ENCODE measurements at places on chromosomes 6 and 20.

GRCh38 chr6:158377860-158378259 lies 65.6 kb downstream of the TULP4 start:
- DNase-seq, result no peak

- DNase-seq, result no peak
Observed at GRCh38 chr20:24379484-24379927, 89.9 kb upstream of the SYNDIG1 start.

DNA sequence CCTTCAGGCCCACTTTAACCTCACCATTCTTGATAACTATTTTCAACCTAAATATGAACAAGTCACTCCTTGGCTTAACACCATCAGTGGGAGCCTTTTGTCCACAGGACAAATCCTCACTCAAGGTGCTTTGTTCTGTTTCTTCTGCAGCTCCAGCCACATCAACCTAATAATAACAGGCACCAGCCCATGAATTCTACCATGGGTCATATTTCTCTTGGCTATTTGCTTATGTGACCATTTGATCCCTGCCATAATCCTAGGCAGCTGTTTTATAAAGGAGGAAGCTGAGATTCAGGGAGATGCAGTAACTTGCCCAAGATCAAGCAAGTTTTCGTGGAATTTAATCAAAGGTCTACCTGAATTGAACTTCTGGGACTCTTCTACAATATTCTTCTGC lies 561.3 kb downstream of the DHX35 start:
- DNase-seq, result no peak

DNA sequence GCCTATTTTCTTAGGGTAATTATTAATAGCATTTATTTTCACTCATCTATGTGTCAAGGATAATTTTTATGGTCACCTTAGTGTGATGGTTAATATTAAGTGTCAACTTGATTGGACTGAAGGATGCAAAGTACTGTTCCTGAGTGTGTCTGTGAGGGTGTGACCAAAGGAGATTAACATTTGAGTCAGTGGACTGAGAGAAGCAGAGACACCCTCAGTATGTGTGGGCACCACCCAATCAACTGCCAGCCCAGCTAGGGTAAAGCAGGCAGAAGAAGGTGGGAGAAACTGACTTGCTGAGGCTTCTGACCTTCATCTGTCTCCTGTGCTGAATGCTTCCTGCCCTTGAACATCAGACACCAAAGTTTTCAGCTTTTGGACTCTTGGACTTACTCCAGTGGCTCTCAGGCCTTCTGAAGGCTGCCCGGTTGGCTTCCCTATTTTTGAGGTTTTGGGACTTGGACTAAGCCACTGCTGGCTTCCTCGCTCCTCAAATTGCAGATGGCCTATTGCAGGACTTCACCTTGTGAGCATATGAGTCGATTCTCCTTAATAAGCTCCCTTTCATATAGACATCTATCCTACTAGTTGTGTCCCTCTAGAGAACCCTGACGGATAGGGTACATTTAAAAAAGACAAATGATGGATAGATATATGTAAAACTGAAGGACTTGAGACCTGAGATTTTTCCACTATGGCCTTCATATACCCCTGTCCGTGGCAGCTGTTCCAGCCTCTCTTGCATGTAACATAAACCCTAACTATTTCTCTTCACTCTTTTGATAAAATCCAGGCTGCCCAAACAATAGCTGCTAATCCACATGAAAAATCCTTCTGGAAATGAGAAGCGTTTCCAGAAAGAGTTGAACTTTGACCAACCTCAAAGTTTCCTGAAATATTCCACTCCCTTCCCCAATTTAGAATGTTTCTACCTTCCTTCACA lies 62.1 kb upstream of the RGS17 start:
- no peak for DNase-seq

- DNase-seq, result no peak
Observed at GRCh38 chr6:11815231-11815630, 36.6 kb upstream of the ADTRP start.

GRCh38 chr20:11902285-11902697 lies 15.4 kb upstream of the BTBD3 start:
- no peak for DNase-seq

GRCh38 chr6:73353636-73354593 lies at the start of gene DPPA5:
DPPA5 (minus strand) TSS chr6:73354276; CDS start chr6:73354225, 51 bp downstream.
- DNase-seq, result no peak

GRCh38 chr20:48624315-48625020 lies 203.3 kb downstream of the PREX1 start:
- no peak for DNase-seq

DNA sequence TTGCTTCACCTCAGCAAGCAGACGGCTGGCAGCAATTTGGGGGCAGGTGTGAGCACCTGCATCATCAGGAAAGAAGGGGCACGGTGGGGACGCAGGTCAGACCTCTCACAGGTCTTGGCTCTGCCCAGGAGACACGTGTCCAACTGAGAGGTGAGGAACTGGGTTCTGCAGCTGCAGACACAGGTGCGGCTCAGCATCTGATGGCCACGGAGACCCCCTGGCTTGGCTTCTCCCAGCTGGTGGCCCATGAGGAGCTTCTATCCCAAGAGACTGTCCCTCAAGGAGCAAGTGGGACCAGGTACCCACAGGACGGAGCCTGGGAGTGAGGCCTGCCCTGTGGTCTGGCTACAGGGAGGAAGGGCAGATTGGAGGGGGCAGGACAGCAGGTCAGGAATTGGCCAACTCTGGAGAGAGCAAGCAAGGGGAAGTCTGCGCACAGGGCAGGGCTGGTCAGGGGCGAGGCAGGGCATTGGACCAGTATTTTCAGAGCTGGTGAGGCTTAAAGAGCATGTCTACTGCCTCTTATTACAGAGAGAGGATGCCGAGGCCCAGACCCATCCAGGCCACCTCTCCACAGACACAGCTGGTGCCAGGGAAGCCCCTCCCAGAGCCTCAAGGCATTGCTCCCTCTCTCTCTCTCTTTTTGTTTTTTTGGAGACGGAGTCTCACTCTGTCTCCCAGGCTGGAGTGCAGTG lies 4.2 kb downstream of the STMN3 start:
- DNase-seq, result no peak

DNA sequence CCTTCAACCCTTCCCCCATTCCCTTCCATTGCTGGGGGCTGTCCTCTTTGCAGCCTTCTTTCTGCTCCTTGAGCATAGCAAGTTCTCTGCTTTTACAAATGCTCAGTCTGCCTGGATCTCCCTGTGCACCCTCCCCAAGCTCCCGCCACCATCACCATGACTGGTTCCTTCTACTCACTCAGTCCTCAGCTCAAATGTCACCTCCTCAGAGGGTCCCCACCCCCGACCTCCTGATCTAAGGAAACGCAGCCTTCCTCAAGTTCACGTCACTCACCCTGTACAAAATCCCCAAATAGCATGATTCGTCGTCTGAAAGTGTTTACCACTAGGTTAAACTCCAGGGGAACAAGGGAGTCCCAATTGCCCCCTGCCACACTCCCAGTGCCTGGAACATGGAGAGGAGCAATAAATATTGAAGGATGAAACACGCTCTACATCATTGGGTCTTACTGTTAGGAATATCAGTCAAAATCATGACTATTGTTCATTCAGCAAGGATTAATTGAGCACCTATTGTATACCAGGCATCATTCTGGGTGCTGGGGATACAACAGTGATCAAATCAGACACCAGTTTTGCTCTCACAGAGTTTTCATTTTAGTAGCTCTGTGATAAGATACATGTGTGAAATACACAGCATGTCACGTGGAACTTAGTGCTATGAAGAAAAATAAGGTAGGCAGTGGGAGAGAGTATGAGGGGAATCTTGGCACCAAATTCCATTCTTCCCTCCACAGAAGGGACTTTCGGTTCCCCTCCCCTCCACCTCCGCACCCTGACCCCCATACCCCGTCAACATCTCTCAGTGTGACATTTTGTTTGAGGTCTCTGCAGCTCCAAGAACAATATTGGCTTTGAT lies 15.6 kb downstream of the TP53RK start:
- DNase-seq, result no peak

DNA sequence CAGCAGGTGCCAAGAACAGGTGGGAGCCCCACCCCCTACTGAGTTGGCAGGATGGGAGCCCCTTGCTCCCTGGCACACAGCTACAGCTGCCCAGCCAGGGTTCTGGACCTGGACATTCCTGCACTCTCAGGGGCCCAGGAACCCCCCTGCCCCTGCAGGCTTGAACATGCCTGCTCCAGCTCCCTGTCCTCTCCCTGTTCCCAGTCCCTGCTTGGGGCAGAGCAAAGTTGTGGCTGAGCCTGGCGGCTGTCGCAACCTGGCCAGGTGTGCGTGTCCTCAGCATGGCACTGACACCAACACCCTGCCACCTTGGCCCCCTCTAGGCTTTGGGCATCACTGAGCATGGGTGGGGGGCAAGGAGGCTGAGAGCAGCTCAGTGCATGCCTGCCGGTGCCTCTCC lies 491.2 kb upstream of the NOX3 start:
- DNase-seq, result no peak

GRCh38 chr6:30113003-30113759 lies at the start of gene TRIM31:
TRIM31 (minus strand) TSS chr6:30113090; CDS start chr6:30112805, 285 bp downstream.
- peak; percentile 73 for DNase-seq

DNA sequence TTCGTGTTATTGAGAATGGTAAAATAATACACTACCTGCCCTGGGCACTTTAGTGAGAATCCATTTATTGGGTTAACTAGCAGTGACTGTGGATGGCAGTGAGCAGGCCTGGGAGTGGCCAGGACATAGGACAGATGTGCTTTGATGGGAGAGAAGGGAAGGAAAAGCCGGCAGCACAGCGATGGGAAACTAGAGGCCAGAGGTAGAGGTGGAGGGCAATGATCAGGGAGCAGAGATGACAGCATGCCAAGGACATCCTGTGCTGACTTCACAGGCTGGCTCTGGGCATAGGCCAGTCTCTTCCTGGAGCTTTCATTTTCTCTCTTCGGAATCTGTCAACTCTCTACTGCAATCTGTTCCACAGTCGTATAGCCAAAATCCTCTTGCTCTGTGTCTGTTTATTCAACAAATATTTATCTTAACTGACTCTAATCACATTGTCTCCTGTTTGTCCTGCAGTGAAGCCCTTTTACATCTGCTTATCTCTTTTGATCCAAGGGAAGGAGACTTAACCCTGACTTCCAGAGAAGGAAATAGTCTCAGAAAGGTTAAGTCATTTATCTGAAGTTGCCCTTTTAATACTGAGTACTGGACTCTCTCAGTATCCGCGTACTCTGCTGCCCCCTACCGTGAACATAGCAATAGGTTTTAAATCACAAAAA lies 18.4 kb upstream of the MMP24 start:
- peak; percentile 81 for DNase-seq

DNA sequence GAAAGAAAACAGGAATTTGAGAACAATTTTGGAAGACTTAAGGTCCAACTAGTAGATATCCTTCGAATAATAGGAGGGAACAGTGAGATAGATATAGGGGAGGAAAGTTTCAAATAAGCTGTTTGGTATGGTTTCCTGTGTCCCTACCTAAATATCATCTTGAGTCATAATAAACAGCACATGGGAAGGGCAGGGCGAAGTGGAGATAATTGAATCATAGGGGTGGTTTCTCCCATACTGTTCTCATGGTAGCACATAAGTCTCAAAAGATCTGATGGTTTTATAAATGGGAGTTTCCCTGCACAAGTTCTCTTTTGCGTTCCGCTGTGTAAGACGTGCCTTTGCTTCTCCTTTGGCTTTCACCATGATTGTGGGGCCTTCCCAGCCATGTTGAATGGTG lies 39.5 kb upstream of the ENPP5 start:
- DNase-seq, result no peak

- DNase-seq, result peak; percentile 6
Observed at GRCh38 chr6:118750143-118750542, 98.8 kb upstream of the CEP85L start.

GRCh38 chr6:167826896-167827582 lies at the start of gene AFDN:
AFDN (plus strand) TSS chr6:167826911; CDS start chr6:167827133, 222 bp downstream.
- DNase-seq, result peak; percentile 57

GRCh38 chr6:6148192-6148815 lies 141.6 kb upstream of the NRN1 start:
- DNase-seq, result no peak

- peak; percentile 76 for DNase-seq
Observed at GRCh38 chr6:108564178-108564577, 3.5 kb downstream of the FOXO3 start.
